ENCODE measurements at places on chromosomes 11 and 22. TPM values are rescaled to one million over a fixed set of nuclear protein-coding genes. Genes with fewer than 3 reads are reported as not detected.
A peak's percentile ranks its signal among the peaks of the same experiment; 100 is the strongest.

MYOD1 gene
- not detected for total RNA-seq

GRCh38 chr22:30806391-30806861, 111.8 kb downstream of the OSBP2 start:
- H3K27me3 ChIP-seq = peaks cover 31% of the 10 kb centered on the region
- no peak overlapping the region for H3K27ac ChIP-seq
- no peak overlapping the region for H3K4me3 ChIP-seq
- H3K4me1 ChIP-seq = peaks cover 26% of the 10 kb centered on the region
- H3K36me3 ChIP-seq = no peaks in the 10 kb centered on the region

GRCh38 chr22:42630901-42631602, 9.3 kb downstream of the ATP5MGL start:
- no peaks in the 10 kb centered on the region for H3K4me1 ChIP-seq
- no peak overlapping the region for H3K27ac ChIP-seq
- no peak for DNase-seq

SIAE gene
- 4.8 TPM for total RNA-seq

- H3K4me3 ChIP-seq = no peak overlapping the region
- no peak for DNase-seq
- no peaks in the 10 kb centered on the region for H3K36me3 ChIP-seq
- no peak overlapping the region for H3K27ac ChIP-seq
- no peaks in the 10 kb centered on the region for H3K4me1 ChIP-seq
These were observed 19.9 kb upstream of the OR8B8 start for GRCh38 chr11:124465368-124465767.

DNA sequence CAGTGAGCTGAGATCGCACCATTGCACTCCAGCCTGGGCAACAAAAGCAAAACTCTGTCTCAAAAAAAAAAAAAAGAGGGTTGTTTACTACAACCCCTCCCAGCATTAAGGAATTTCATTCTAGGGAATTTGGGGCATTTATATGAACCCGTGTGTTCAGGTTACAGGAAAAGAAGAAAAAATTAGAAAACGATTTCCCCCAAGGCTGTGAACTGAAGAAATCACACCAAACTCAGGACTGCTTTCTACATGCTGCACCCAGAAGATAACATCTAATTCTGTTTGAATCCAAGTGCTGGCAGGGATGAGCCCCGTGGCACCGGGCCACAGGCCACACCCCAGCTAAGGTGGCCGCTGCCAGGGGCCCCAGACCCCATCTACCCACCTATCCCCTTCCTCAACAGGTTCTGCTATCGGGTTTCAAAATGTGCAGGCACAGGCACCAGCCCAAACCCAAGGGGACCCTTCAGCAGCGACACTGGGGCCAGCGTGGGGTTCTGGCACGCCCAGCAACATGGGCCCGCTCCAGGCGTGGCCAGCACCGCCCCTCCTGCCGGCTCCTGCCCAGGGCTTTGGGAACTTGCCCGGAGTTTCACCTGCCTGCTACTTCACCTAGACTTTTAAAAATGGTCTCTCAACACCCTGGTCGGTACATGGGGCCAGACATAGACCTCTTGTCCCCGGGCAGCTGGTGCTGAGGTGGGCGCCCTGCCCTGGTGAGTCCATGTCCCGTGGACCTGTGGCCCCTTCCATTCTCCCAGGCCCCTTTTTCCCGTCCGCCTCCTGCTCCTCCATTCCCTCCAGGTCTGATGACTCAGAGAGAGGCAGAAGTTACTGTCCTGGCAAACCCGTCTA, 11.8 kb downstream of the CELSR1 start:
- peaks cover 8% of the 10 kb centered on the region for H3K36me3 ChIP-seq
- H3K4me3 ChIP-seq = no peak overlapping the region
- no peak overlapping the region for H3K27ac ChIP-seq
- H3K27me3 ChIP-seq = no peaks in the 10 kb centered on the region
- peaks cover 12% of the 10 kb centered on the region for H3K4me1 ChIP-seq

DNA sequence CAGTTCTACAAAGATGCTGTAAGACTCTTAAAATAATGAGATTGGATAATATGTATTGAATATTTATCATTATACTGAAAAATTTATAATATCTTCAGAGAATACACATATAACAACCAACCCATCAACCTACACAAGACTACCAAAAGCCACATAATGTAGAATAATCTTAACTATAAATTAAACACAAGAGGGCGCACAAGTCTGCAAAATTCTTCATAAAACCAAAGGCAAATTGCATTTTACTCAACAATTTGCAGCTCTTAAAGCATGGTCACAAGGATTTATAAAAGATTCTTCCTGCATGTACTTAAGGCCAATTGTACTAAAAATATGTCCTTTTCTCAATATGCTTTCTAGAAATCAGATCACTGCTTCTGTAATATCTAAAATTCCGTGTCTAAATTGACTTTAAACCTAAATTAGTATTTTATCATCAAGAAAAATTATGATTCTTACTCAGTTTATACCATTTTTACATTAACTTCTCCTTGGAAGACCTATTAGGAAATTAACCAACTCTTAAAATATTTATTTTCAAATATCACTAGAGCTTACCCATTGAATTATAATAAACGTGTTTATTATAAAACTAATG, 79.0 kb downstream of the TTC28 start:
- no peak overlapping the region for H3K4me3 ChIP-seq
- DNase-seq = no peak
- H3K27me3 ChIP-seq = no peaks in the 10 kb centered on the region
- no peak overlapping the region for H3K27ac ChIP-seq
- H3K36me3 ChIP-seq = no peaks in the 10 kb centered on the region

EI24 gene
- 126 TPM for total RNA-seq

TRIM29 gene
- 0.11 TPM for total RNA-seq

- H3K27me3 ChIP-seq = no peaks in the 10 kb centered on the region
- H3K4me1 ChIP-seq = peaks cover 21% of the 10 kb centered on the region
- H3K4me3 ChIP-seq = peak within 1 kb of the TSS; percentile 81
These were observed at the start of gene STK33 for GRCh38 chr11:8593935-8594909. TSS of gene STK33 (minus strand) at chr11:8594228. CDS start at chr11:8474905, 119,323 bp downstream.

OR51I1 gene
- total RNA-seq = not detected

DNA sequence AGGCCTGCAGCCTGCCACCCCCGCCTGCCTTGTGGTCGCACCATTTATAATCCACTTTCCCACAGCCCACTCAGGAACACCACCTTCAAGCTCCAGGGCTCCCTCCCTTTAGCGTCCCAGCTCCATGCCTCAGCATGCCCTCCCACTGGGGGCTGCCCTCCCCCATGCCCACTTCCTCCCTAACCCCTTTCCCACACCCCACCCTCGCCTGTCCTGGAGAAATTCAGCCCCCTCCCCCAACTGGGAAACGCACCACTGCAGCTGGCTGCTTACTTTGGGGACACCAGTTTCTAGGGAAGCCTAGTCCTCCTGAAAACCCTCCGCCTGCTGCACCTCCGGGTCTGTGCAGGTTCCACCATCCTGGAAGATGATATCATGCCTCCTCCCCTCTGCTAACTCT, 3.4 kb upstream of the YPEL1 start:
- H3K27me3 ChIP-seq = peaks cover 41% of the 10 kb centered on the region
- H3K36me3 ChIP-seq = no peaks in the 10 kb centered on the region
- H3K4me1 ChIP-seq = peaks cover 17% of the 10 kb centered on the region
- no peak for DNase-seq
- H3K27ac ChIP-seq = no peak overlapping the region
- H3K4me3 ChIP-seq = no peak overlapping the region

TIGD3 gene
- total RNA-seq = 1.9 TPM

DNA sequence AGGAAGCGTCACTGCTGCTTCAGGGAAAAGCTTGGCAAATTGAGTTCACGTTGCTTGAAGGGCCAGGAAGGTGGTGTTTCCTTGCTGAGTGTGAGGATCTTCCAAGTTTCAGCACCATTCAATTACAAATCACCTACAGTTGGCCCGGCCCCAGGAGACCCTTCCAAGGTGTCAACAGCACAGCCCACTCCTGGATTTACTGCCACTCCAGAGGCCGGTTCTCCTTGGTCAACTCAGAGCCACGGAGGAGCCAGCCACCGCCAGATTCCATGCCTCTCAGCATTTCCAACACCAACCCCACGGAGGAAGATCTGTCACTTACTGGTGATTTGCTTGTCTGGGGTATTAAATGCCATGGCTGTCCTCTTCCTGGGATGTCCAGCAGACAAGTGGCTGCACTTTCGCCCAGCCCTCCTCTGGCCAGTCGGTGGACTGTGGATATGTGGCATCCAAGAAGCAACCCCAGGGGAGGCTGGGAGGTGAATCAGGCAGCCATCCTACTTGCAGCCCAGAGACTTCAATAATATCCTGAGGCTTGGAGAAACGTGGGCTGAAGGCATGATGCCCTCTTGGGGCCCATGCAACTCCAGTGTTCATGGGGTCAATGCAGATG, 74.1 kb upstream of the SHANK2 start:
- no peaks in the 10 kb centered on the region for H3K4me1 ChIP-seq
- peaks cover 3% of the 10 kb centered on the region for H3K36me3 ChIP-seq
- no peak overlapping the region for H3K4me3 ChIP-seq
- DNase-seq = no peak
- no peak overlapping the region for H3K27ac ChIP-seq

CSKMT gene
- total RNA-seq = 60.7 TPM

- H3K4me1 ChIP-seq = peaks cover 48% of the 10 kb centered on the region
- DNase-seq = no peak
- H3K4me3 ChIP-seq = no peak overlapping the region
- H3K27ac ChIP-seq = no peak overlapping the region
- H3K36me3 ChIP-seq = no peaks in the 10 kb centered on the region
These were observed 10.4 kb upstream of the TUB start for GRCh38 chr11:8070417-8071115.

PDE3B gene
- total RNA-seq = 9.4 TPM

DRICH1 gene
- total RNA-seq = 0.26 TPM

DNA sequence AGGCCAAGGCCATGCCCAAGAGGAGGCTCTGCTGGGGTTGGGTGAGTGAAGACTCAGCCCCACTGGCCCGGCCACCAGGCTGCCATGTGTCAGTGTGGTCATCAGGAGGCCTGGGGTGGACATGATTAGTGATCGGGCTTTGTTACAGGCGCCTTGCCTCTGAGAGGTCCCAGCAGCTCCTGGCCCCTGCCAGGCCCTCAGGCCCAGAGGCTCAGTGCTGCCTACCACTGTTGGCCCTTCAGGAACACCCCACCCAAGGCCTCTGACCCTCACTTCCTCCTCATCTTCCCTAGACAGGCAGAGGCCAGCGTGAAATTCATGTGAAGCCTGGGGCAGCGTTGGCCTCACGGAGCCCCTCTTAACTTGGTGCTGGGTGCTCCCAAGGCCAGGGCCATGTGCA, 2.2 kb downstream of the MRPL23 start:
- no peaks in the 10 kb centered on the region for H3K4me1 ChIP-seq
- no peak overlapping the region for H3K27ac ChIP-seq
- no peaks in the 10 kb centered on the region for H3K27me3 ChIP-seq
- H3K4me3 ChIP-seq = no peak overlapping the region
- H3K36me3 ChIP-seq = no peaks in the 10 kb centered on the region

GPR83 gene
- 0.48 TPM for total RNA-seq

DNA sequence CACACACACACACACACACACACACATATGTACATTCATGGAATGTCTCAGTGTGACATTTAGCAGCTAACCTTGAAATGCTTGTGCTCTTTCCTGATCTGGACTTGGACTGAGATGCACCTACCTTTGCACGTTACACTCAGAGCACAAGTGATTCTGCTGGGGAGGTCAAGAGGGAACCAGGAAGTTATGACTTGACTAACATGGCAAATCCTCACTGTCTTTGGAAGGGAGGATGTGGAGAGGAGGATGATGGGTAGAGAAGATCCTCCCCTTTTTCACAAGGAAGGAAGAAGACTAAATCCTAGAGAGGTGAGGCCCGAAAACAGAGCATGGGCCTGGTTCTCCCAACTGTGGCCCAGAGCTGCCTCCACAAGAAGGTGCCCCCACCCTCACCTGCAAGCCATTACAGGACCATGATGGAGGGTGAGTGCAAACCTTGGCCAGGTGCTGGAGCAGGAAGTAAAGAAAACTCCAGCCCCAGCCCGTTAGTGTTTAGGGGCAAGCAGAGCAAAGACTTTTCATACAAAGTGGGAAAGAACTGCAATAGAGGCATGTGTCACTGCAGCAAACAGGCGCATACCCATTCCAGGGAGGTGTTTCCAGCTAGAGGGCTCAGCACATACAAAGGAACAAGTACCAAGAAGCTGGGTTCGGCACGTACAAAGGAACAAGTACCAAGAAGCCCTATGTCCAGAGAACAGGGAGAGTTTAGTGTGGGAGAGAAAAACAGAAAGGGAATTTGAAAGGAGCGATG, 26.4 kb downstream of the SCN4B start:
- no peak overlapping the region for H3K27ac ChIP-seq
- no peak overlapping the region for H3K4me3 ChIP-seq
- no peak for DNase-seq
- H3K4me1 ChIP-seq = peaks cover 4% of the 10 kb centered on the region
- peaks cover 2% of the 10 kb centered on the region for H3K27me3 ChIP-seq
- no peaks in the 10 kb centered on the region for H3K36me3 ChIP-seq

DNA sequence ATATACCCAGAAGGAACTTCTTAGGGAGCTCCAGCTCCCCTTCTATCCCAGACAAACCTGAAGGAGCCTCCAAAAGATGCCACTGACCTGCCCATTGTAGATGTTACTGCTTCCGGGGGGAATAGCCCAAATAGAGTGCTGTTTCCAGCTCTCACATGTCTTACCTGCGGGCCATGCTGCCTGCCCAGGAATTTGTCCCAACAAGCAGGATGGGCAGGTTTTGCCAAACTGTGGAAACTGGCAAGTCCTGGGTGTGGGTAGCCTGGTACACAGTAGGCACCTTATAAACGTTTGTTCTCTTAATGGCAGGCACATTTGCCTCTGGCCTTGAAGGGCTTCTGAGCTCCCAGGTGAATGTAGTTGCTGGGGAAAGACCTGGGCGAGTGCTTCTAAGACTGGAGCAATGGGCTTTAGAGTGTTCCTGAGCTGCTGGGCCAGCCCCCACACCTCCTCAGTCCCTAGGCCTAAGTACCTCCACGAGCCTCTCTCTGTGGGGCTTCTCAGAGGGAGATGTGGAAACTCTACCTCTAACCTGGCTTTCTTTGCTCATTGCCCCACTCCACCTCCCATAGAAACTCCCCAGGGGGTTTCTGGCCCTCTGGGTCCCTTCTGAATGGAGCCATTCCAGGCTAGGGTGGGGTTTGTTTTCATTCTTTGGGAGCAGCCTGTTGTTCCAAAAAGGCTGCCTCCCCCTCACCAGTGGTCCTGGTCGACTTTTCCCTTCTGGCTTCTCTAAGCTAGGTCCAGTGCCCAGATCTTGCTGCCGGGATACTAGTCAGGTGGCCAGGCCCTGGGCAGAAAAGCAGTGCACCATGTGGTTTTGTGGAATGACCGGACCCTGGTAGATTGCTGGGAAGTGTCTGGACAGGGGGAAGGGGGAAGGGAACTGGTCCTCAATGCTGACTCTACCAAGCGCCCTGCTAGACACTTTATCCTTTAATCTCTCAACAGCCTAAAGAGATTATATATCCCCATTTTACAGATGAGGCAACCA, 37.2 kb downstream of the LIMK2 start:
- H3K36me3 ChIP-seq = no peaks in the 10 kb centered on the region
- DNase-seq = no peak
- peak overlapping the region; percentile 79 for H3K27ac ChIP-seq
- H3K27me3 ChIP-seq = no peaks in the 10 kb centered on the region
